ENCODE measurements at places on chromosomes 3 and 15.

GRCh38 chr3:55868347-55868746 is 381.2 kb upstream of the WNT5A start:
- DNase-seq: no peak

- DNase-seq: no peak
Observed at GRCh38 chr15:22902046-22902445, 63.6 kb downstream of the NIPA2 start.

- DNase-seq: no peak
Observed at GRCh38 chr15:69081310-69082004, 67.0 kb downstream of the NOX5 start.

DNA sequence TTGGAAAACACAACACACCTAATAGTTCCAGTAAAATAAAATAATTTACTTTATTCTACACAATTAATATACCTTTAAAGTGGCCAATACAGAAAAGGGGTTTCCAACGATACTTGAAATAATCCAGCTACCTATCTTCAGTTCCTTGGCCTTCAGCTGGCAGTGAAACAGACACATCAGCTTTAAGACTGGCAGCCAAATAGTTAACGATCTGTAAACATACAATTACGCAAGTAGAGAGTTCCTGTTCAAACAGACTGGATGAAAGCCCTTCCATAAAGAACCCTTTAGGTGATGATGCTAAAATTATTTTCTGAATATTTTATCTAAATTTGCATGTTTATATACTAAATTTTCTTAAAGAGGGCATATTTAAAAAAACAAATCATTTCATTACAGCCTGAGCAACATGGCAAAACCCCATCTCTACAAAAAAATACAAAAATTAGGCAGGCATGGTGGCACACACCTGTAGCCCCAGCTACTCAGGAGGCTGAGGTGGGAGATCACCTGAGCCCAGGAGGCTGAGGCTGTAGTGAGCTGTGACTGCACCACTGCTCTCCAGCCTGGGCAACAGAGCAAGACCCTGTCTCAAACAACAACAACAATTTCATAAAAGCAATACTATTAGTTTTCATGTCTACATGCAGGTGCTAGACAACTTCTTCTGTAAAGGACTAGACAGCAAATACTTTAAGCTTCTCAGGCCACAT is 12.9 kb downstream of the DYNC1LI1 start:
- DNase-seq: no peak

GRCh38 chr3:52552089-52552488 is 15.7 kb downstream of the UQCC5 start:
- DNase-seq: no peak

- no peak for DNase-seq
Observed at GRCh38 chr3:189288348-189289235, 116.8 kb downstream of the TPRG1 start.

- no peak for DNase-seq
Observed at GRCh38 chr3:64651741-64652241, 36.0 kb downstream of the ADAMTS9 start.

DNA sequence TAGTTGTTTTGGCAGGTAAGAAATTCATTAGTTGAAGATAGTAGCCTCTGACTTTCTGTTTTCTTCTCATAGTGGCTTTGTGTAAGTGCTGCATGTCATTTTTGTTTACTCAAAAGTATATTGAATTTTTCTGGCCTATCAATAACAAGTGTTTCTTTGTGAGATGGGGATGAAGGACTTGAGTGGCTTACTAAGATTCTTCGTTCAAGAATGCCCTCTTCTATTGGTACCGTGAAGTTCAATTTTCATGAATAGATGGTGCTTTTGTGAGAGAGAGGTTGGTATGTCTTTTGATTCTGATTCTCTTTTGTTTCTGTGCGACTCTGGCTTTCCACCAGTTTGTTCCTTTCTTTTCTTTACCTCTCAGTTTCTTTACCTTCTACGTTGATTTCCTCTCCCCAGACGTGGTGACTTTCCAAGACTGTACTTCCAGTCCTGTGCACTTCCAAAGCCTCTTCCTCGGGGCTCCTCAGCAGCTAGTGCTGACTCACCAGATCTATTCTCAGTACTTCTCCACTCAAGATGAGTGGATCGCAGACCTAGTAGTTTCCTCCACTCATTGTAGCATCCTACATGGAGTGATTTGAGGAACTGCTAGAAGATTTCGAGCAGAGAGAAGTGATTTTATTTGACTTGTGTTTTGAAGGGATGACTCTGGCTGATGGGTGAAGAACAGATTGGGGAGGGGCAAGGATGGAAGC is 82.0 kb upstream of the EPHB3 start:
- DNase-seq: no peak

- DNase-seq: no peak
Observed at GRCh38 chr3:64848822-64849221, 161.0 kb upstream of the ADAMTS9 start.

DNA sequence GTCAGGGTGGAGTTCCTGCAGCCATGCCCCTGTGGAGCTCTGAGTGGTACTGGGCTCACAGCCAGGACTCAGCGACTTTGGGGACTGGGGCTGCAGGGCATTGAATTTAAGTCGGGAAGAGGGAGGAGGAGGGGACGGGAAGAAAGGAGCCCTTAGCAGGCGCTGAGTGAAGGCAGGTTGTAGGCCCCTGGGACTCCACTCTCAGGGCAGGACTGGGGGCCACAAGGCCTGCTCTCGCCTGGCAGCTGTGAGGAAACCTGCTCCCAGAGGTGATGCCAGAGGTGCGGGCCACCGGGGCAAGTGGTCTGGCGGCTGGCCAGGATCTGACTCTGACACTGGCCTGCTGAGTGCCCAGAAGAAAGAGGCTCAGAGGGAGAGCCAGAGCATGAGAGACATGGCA is 73.5 kb downstream of the EPHB3 start:
- DNase-seq: no peak

GRCh38 chr3:129245141-129245540 is 4.3 kb upstream of the COPG1 start:
- DNase-seq: no peak
